ENCODE measurements at places on chromosomes 4 and X. TPM values are rescaled to one million over a fixed set of nuclear protein-coding genes. Genes with fewer than 3 reads are reported as not detected.

Gene ADAM29
- total RNA-seq = not detected

Gene STARD8
- total RNA-seq = 1.1 TPM

Gene CFP
- 0.49 TPM for total RNA-seq

Gene FAM9C
- not detected for total RNA-seq

Gene ZMYM3
- total RNA-seq = 44.2 TPM
